ENCODE measurements at places on chromosomes 5 and 9. TPM values are rescaled to one million over a fixed set of nuclear protein-coding genes. Genes with fewer than 3 reads are reported as not detected.
A peak's percentile ranks its signal among the peaks of the same experiment; 100 is the strongest.

Gene F2RL1
- 0.47 TPM for total RNA-seq

DNA sequence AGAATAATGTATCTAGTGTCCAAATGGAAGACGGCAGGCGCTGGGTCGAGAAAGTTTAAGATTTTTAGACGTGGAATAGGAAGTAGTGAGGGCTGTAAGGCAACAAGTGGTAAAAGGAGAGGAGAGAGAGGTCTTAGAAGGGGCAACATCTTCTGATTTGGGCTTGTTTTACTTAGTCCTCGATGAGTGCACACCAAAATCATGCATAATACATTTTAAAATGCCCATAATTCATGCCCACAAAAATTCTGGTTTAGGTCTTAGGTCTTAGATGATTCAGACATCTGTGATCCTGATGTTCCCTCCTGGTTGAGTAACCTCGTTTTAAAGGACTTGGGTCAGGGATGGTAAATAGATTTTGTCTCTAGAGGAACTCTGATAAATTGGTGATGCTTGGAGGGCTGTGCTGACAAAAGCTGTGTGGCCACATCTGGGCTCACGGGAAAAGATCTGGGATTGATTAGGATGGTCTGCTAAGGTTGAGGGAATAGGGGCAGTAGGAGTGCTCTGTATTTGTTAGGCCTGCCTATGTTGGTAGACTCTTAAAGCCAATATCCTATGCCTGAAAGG, 476.3 kb downstream of the CCDC171 start:
- no peak for DNase-seq

Gene ADGRV1
- total RNA-seq: not detected

GRCh38 chr9:124473310-124473709, 23.1 kb downstream of the ADGRD2 start:
- DNase-seq: no peak

GRCh38 chr9:35741740-35742139, 7.3 kb downstream of the GBA2 start:
- peak; percentile 58 for DNase-seq

Gene HTR1A
- total RNA-seq: not detected

Gene GADD45G
- 38.5 TPM for total RNA-seq

GRCh38 chr5:32274548-32275395, 38.0 kb downstream of the MTMR12 start:
- DNase-seq: no peak

DNA sequence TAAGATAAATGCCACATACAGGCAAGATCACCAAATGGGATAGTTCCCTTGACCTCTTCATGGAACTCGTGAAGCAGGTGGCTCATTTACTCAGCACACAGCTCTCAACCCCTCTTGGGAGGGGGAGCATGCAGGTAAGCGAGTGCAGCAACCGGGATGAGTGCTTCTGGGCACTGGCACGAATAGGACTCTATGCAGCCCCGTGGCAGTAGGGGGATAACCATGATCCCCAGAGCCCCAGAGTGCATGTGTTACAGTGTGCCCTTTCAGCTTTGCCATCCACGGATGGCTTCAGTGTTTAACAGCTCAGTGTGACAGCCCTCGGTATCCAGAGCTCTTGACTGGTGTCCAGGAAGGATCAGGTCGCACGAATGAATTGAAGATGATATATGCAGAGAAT, 1187.1 kb downstream of the CDH9 start:
- DNase-seq: no peak

Gene CCDC171
- 2.5 TPM for total RNA-seq

Gene TCERG1
- 104 TPM for total RNA-seq

Gene CORO2A
- total RNA-seq: 11.5 TPM

- no peak for DNase-seq
Observed at GRCh38 chr5:180103487-180104167, 32.1 kb upstream of the RNF130 start.

- no peak for DNase-seq
Observed at GRCh38 chr5:43661102-43661501, 58.1 kb downstream of the NNT start.

Gene OGN
- total RNA-seq: not detected

DNA sequence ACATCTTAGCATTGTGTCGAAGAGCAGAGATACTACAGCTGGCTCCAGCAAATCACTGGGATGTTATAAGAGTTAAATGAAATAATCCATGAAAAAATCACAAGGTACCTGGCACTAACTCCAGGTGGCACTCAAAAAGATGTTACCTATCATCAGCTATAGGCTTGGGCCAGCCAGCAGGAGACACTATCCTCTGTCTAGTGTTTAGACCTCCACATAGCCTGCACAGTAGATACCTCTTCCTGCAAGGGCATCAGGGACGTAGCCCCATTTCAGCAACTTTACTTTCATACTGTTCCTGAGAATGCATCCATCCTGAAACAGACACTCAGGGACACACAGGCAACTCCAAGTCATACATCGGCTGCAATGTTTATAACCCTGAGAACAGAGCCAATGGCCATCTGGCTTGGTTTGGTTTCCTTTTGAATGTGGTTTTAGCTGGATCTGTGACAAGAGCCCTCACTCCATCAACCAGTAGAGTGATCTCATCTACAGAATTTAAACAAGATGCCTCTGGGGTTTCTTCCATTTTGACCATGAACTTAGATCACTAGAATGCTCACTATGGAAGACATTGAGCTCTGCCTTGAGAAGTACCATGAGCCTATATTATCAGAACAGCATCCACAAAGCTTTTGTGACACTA, 69.9 kb downstream of the TLE1 start:
- DNase-seq: no peak

DNA sequence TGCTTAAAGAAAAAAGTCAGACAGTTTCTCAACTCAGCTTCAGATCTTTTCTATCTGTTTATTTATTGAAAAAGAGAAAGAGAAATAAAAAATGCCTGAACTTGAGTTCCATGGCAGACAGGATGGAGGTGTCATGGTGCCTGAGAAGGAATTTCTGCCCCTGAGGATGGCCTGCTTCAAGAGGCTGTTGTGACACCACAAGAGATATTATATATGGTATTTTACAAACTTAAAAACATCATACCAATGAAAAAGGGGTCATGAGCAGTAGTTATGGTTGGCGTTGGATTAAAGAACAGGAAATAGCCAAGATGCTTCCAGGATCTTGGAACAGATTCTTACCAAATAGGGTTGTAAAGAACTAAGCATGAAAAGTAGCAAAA, 344.6 kb downstream of the GLIS3 start:
- no peak for DNase-seq

DNA sequence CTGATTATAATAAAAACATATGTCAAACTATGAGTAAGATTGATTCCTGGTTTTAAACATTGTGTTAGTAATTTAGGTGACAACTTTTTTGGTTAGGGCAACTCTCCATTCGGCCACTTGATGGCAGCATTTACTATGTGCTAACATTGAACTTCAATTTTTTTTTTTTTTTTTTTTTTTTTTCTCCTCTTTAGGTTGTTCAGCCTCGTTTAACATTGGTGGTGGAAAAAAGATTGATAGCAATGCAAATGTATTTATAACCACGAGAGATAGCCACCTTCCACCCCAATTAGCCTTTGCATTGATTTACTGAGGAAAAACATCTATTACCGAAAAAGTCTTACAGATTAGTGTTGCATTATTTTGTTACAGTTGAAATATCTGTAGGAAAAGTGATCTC, 159.1 kb downstream of the CSNK1G3 start:
- DNase-seq: peak; percentile 58

- DNase-seq: no peak
Observed at GRCh38 chr5:98175474-98175873, 598.0 kb upstream of the RGMB start.

Gene ORM2
- total RNA-seq: not detected

GRCh38 chr5:16888694-16889124, 47.4 kb downstream of the MYO10 start:
- DNase-seq: no peak

DNA sequence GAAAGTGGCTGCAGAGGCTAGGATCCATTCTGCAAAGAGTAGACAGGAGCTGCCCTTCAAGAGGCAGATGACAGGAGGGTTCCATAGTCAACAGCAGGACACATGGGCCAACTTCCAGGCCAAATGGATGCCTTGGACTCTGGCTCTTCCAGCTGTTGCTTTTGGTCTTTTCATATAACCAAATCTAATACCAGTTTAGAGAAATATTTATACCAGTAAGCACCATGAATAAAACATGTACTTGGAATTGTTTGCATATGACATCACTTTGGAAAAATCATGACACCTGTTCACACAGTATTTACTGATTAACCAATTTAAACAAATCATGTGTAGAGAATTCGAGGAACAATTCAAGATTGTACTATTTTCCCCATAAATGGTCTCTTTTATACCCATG, 481.3 kb downstream of the DMRT2 start:
- DNase-seq: no peak

DNA sequence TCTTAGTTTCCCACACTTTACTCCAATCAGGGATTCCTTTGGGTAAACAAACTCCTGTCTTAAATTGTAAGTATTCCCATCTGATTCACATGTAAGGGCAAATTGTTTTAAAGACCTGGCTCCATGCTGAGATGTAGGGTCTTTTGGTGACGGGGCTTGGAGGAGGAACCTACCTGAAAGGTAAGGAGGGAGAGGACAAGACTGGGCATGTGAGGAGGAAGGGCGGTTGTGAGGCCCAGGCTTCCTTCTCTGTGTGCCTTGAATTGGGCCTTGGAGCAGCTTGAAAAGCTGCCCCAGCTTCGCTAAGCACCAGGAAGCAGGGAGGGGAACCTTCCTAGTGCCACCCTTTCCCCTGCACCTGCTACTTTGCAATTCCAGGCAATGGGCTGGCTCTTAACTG, 86.8 kb downstream of the C9orf152 start:
- no peak for DNase-seq

Gene SH2D3C
- total RNA-seq: 75.2 TPM

Measured in activated CD8-positive, alpha-beta memory T cell treated with anti-CD3 and anti-CD28 coated beads, Interleukin-2, amount 10 ng/mL, durations not matched to agents 7 days and 5 days (primary cell).